ENCODE measurements at places on chromosomes 1 and 21. TPM values are rescaled to one million over a fixed set of nuclear protein-coding genes. Genes with fewer than 3 reads are reported as not detected.

DNA sequence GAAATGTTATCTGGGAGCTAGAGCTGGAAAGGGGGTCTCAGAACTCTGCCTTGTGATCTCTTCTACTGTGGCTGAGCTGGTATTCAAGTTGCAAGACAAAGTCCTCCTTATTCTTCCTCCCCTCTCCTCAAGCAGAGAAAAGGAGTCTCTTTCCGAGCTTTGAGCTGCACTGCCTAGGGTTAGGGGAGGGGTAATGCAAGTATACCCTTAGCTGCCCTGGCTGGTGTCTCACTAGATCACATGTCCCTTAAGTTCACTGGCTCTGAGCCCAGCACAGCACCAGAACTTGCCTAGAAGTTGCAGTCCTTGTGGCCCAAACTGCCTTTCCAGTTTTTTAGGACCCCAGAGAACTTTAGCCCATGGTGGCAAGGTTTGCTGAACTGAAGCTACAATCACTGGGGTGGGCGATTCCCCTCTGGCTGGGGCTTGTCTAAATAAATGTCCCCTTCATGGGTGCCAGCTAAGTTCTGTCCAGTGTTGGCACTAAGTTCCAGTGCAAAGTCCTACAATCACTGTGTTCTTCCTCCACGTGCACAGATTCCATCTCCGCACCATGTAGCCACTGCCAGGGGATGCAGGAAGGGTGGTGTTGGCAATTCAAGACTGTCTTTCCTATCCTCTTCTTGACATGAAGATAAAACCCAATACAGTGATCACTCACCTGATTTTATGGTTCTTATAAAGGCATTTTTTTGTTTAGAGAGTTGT, 22.7 kb upstream of the CHIA start:
- H3K27ac ChIP-seq, result no peak overlapping the region
- DNase-seq, result no peak
- H3K4me3 ChIP-seq, result no peak overlapping the region
- H3K4me1 ChIP-seq, result peaks cover 9% of the 10 kb centered on the region
- no peaks in the 10 kb centered on the region for H3K27me3 ChIP-seq
- H3K36me3 ChIP-seq, result no peaks in the 10 kb centered on the region

DNA sequence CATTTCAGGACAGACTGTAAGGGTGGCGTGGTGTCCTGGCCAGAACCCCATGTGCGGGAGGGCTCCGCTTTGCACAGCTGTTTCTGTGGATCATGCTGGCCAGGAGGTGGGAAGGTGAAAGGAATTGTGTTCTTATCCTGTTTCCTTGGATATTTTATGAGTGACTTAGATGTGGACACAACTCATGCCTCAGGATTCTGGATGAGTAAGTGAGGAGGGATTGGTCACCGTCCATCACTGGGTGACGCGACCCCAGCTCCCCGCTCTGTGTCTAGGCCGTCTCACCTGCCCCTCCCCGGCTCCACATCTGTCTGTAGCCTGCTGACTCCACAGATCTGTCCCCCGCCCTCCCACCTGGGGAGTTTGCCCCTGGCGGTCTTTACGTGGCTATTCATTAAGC, 48.8 kb downstream of the PIK3CD start:
- H3K27me3 ChIP-seq, result no peaks in the 10 kb centered on the region
- H3K27ac ChIP-seq, result no peak overlapping the region
- no peak for DNase-seq

- H3K4me1 ChIP-seq, result peaks cover 15% of the 10 kb centered on the region
- peak overlapping the region; percentile 70 for H3K4me3 ChIP-seq
- peak overlapping the region; percentile 81 for H3K27ac ChIP-seq
- no peaks in the 10 kb centered on the region for H3K27me3 ChIP-seq
- no peak for DNase-seq
Measured at GRCh38 chr1:115977499-115978258, 1.4 kb downstream of the SLC22A15 start.

DNA sequence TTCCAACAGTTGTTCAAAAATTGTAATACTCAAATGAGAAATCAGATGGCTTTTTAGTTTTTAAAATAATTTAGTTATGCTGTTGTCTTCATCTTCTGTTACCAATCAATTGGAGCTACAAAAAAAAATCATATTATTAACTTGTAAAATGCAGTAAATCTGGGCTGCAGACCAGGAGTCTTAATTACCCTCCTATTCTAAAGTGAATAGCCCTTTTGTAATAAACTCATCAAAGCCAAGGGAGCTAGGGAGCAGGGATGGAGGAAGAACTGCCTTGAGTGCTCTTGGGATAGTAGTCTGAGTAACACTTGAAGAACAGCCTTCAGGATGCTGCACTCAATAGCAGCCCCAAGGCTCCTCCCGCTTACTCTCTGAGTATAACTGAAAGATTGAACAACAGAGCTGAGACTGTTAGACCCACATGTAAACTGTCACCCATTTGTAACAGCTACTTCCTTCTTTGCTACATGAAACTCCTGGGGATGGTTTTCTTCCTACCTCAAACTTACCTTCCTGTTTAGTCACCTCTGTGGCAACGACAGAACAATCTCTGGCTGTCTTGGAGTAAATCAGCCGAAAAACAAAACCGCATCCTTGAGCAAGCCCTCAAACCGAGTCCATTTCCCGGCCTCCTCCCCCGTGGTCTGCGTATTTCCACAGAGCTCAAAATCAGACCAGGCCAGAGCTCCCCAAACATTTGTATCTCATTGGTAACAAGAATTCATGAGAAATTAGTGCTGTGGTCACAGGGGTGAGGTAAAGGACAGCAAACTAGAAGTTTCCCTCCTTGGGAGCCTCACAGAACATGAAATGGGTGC, 55.9 kb downstream of the CD58 start:
- no peaks in the 10 kb centered on the region for H3K36me3 ChIP-seq
- no peaks in the 10 kb centered on the region for H3K27me3 ChIP-seq
- DNase-seq, result no peak
- no peaks in the 10 kb centered on the region for H3K4me1 ChIP-seq

DNA sequence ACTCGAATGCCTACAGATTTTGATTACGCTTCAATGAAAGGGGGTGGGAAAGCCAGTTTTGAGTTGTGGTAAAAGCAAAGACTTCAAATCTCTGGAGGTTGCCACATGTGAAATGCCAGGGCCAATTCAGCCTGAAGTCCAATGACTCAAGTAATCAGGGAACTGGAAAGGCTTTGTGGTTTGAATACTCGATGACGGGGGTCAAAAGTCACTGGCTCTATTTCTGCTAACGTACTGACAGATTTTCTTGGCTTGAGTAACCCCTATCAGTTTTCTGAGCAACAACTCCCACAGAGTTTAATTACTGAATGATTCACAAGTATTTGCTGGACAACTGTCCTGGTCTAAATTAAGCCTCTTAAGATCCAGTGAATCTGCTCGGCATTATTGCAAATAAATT, 152.2 kb downstream of the SIPA1L2 start:
- H3K36me3 ChIP-seq, result peaks cover 4% of the 10 kb centered on the region
- H3K4me1 ChIP-seq, result peaks cover 23% of the 10 kb centered on the region
- H3K27ac ChIP-seq, result no peak overlapping the region
- no peak overlapping the region for H3K4me3 ChIP-seq
- no peak for DNase-seq

IQGAP3 gene
- 2.9 TPM for total RNA-seq

GRCh38 chr1:117467336-117467735, 100.1 kb downstream of the MAN1A2 start:
- H3K4me3 ChIP-seq, result no peak overlapping the region
- DNase-seq, result no peak
- H3K36me3 ChIP-seq, result peaks cover 12% of the 10 kb centered on the region
- H3K4me1 ChIP-seq, result no peaks in the 10 kb centered on the region

- peaks cover 32% of the 10 kb centered on the region for H3K36me3 ChIP-seq
- H3K27ac ChIP-seq, result peak overlapping the region; percentile 80
- no peaks in the 10 kb centered on the region for H3K27me3 ChIP-seq
- peak overlapping the region; percentile 30 for H3K4me3 ChIP-seq
- peaks cover 52% of the 10 kb centered on the region for H3K4me1 ChIP-seq
Measured at GRCh38 chr1:1782399-1783221, 4.3 kb upstream of the NADK start.

KRTAP21-2 gene
- total RNA-seq, result not detected

FTCD gene
- not detected for total RNA-seq

PUM1 gene
- total RNA-seq, result 88.6 TPM

GRCh38 chr1:12012560-12013316, 6.6 kb upstream of the MIIP start:
- H3K4me3 ChIP-seq, result no peak overlapping the region
- no peaks in the 10 kb centered on the region for H3K36me3 ChIP-seq
- H3K27ac ChIP-seq, result no peak overlapping the region
- no peaks in the 10 kb centered on the region for H3K27me3 ChIP-seq

DNA sequence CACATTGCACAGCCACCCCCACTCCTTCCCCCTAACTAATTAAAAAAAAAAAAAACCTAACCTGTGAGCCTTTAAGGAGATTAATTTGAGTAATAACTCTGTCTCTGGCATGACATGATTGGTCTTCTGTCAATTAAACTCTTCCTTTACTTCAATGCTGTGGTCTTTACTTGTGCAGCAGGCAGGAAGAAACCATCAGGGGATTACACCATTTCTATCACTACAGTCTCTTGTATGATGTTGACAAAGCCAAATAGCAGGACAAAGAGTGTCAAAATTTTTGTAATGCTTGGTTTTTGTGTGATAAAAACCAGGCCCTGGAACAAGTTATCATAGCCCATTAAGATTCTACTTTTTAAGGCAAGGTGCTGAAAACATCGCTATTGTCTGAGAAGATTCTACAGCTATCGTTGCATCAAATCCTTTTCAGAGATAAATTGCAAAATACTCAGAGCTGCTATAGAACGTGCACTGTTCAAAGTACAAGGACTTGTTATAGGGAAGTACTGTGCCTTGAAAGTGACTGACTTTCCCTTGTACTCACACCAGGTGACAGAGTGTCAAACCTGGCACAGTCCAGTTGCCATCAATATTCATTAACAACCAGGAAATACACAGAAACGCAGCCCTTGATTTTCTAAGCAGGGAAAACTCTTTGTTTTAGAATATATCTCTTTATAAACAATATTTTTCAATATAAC, 37.7 kb downstream of the LHX9 start:
- no peak for DNase-seq
- no peak overlapping the region for H3K4me3 ChIP-seq
- H3K27ac ChIP-seq, result no peak overlapping the region
- H3K4me1 ChIP-seq, result no peaks in the 10 kb centered on the region
- H3K27me3 ChIP-seq, result no peaks in the 10 kb centered on the region
- H3K36me3 ChIP-seq, result no peaks in the 10 kb centered on the region

DNA sequence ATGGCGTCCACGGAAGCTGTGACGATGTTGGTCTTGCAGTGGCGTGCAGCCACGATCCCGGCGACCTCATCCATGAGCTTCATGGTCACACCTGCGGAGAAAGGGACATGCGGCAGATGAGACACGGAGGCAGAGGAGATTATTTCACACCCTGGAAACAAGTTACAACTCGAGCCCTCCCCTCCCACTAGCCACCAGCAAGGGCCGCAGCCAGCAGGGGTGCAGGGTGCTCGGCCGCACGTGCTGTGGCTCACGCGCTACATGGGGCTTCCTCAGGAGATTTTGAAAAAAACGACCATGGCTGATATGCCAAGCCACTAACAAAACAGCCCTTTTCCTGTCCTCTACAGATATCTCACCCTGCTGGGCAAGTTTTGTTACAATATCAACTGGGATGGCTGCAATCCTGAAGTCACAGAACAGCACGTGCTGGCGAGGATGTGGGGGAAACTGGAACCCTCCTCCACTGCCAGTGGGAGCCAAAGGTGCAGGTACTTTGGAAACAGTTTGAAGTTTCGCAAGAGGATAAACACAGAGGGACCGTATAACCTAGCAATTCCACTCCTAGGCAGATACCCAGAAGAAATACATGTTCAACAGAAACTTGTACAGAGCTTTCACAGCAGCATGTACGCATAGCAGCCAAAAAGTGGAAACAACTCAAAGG, 34.1 kb upstream of the GPR153 start:
- no peak overlapping the region for H3K27ac ChIP-seq
- no peak overlapping the region for H3K4me3 ChIP-seq
- DNase-seq, result no peak
- no peaks in the 10 kb centered on the region for H3K4me1 ChIP-seq
- no peaks in the 10 kb centered on the region for H3K36me3 ChIP-seq

- H3K4me1 ChIP-seq, result no peaks in the 10 kb centered on the region
- no peak for DNase-seq
- no peaks in the 10 kb centered on the region for H3K36me3 ChIP-seq
- H3K27me3 ChIP-seq, result no peaks in the 10 kb centered on the region
Measured at GRCh38 chr1:168736520-168736919, 7.5 kb upstream of the DPT start.

DNA sequence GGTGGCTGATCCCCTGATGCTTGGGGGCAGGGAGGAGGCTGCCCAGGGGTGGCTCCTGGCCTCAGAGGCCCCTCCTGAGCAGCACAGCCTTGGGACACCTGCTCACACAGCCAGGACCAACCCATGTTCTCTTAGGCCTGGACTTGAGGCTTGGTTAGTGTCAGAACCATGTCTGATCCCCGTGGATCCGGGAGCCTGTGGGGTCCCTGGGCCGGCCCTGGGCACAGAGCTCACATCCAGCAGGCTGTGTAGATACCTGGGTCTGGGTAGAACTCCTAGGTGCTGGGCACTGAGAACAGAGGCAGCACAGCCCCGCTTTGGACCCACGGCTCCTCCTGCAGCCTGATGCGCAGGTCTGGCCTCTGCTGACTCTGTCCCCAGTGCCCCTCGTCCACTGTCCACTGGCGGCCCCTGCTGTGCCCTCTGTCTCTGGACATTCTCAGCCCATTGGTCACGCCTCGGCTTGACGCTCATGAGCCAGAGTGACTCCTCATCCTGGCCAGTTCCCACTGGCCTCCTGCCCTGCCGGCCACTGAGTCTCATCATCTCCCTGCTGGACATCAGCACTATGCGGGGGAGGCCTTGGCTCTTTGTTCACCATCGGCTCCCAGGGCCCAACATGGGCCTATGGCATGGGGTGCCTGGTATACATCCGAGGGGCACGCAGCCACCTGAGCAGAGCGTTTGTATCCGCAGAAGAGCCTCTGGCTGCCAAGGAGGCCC, 70.2 kb downstream of the TRIM11 start:
- no peak overlapping the region for H3K4me3 ChIP-seq
- no peaks in the 10 kb centered on the region for H3K4me1 ChIP-seq
- no peak overlapping the region for H3K27ac ChIP-seq
- no peaks in the 10 kb centered on the region for H3K27me3 ChIP-seq
- H3K36me3 ChIP-seq, result no peaks in the 10 kb centered on the region

- no peaks in the 10 kb centered on the region for H3K36me3 ChIP-seq
- H3K27me3 ChIP-seq, result no peaks in the 10 kb centered on the region
- H3K27ac ChIP-seq, result no peak overlapping the region
- no peak overlapping the region for H3K4me3 ChIP-seq
Measured at GRCh38 chr1:117638759-117639158, 32.9 kb downstream of the TENT5C start.

HCRTR1 gene
- not detected for total RNA-seq

- DNase-seq, result no peak
- no peaks in the 10 kb centered on the region for H3K27me3 ChIP-seq
- peaks cover 23% of the 10 kb centered on the region for H3K36me3 ChIP-seq
Measured at GRCh38 chr1:230919207-230919606, 50.9 kb upstream of the C1orf198 start.

CBS gene
- total RNA-seq, result 4.2 TPM

LAPTM5 gene
- 39.8 TPM for total RNA-seq

CLCA4 gene
- 44.0 TPM for total RNA-seq

- H3K36me3 ChIP-seq, result no peaks in the 10 kb centered on the region
- H3K27me3 ChIP-seq, result no peaks in the 10 kb centered on the region
- no peak overlapping the region for H3K27ac ChIP-seq
- no peak for DNase-seq
- H3K4me1 ChIP-seq, result no peaks in the 10 kb centered on the region
Measured at GRCh38 chr21:45049714-45050344, 24.6 kb upstream of the ADARB1 start.

All from vagina (tissue), 2 donors.